Upper lobe of left lung (tissue), 6 donors: ENCODE measurements at places on chromosomes 13 and 19.

GRCh38 chr19:612941-613340, 20.4 kb downstream of the POLRMT start:
- peak; percentile 72 for DNase-seq

DNA sequence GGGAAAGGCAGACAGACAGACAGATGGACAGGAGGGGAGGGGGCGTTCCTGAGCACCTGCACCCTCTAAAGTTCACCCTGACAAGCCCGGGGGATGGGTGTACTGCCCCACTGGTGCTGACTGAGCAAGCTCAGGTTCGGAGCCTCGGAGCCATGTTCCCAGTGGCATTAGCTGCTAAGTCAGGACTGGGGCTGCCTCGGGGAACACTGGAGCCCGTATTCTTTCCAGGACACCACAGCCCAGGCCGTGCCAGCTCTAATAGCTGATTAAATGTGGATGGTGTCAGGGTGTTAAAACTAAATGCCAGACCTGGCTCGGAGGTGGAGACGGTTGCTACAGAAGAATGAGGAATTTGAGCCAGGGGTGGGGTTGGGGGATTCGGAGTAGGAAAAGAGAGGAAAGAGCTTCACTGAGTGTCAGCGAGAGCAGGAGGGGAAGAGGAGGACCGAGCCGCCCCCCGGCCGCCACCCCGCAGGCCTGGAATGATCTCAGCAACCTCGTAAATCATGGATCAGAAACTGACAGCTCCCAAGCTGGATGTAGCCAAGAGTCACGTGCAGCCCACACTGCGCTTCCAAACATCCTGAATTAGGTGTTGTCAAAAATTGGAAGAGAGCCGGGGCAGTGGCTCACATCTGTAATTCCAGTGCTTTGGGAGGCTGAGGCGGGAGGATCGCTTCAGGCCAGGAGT, 10.4 kb downstream of the MAP2K2 start:
- DNase-seq, result no peak

- no peak for DNase-seq
Observed at GRCh38 chr13:48043789-48044503, 6.4 kb downstream of the NUDT15 start.

DNA sequence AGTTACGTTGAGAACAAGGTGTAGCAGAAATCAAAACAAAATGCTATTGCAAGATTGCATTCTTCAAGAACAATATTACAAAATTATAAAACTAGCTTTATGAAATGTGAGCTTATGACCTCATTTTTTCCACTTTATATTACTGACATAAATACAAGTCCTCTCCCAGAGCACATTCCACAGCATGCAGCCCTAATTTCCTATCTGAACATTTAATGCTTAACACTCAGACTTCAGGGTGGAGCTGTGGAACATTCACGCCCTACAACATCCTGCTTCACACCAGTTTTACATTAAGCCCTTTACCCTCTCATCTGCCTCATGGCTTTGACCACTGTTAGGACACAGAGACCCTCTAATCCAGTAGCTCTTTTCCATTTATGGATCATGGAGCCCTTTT, 65.5 kb downstream of the EPSTI1 start:
- DNase-seq, result no peak

- DNase-seq, result peak; percentile 87
Observed at GRCh38 chr19:18194554-18195238, 1.7 kb downstream of the MPV17L2 start.

GRCh38 chr13:21445759-21446158, 13.3 kb downstream of the ZDHHC20 start:
- no peak for DNase-seq

DNA sequence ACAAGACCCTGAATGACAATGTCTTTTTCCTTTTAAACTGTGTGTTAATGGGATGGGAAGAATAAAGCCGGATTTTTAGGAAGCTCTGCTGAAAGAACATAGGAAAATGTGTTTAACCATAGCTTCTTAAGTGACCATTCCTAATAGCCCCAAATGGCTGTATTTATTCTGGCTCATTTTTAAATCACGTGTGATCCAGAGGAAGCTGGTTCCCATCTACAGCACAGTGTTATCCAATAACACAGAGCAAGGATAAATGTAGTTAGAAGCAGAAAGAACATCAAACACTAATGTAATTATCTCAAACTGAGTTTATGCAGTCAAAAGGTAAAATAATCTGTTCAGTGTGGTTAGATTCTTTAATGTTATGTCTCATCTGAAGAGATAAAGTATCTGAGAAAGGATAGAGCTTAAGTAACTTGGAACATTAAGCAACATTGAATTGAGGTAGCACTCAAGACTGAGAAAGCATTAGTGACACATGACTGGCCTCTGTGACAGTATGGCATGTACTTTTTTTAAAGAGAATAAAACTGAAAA, 853.3 kb downstream of the GPC5 start:
- no peak for DNase-seq

DNA sequence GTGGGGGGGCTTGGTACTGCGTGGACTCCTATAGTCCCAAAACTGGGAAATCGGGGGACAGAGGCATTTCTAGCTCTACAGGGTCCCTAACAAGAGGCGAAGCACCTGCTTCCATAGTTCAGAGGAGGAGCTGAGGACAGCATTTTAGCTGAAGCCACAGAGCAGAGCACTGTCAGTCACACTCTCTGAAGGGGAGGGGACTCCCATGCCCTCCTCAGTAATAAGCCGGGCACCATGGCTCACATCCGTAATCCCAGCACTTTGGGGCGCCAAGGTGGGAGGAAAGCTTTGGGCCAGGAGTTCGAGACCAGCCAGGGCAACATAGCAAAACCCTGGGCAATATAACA, 3.8 kb downstream of the NPAS1 start:
- no peak for DNase-seq

DNA sequence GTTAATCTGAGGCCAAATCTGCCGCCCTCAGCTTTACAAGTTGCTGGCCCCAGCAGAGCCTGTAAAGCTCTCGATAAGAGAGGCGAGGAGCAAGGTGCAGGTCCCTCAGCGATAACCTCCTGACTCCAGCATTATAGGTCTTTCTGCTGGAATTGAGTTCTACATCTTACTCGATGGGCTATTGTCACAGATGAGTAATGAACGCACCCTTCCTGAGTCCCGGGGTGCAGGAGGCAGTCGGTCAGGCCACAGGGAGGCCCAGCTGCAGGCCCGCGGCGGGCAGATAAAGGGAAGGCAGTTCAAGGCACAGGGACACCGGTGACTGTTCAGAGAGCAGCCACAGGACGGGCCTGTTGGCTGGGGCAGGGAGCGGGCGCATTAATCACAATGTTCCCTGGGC, 157.6 kb upstream of the OBI1 start:
- DNase-seq, result no peak

GRCh38 chr13:35994131-35994966, 136.8 kb downstream of the DCLK1 start:
- DNase-seq, result no peak

- no peak for DNase-seq
Observed at GRCh38 chr13:110937511-110938285, 22.8 kb upstream of the ANKRD10 start.

DNA sequence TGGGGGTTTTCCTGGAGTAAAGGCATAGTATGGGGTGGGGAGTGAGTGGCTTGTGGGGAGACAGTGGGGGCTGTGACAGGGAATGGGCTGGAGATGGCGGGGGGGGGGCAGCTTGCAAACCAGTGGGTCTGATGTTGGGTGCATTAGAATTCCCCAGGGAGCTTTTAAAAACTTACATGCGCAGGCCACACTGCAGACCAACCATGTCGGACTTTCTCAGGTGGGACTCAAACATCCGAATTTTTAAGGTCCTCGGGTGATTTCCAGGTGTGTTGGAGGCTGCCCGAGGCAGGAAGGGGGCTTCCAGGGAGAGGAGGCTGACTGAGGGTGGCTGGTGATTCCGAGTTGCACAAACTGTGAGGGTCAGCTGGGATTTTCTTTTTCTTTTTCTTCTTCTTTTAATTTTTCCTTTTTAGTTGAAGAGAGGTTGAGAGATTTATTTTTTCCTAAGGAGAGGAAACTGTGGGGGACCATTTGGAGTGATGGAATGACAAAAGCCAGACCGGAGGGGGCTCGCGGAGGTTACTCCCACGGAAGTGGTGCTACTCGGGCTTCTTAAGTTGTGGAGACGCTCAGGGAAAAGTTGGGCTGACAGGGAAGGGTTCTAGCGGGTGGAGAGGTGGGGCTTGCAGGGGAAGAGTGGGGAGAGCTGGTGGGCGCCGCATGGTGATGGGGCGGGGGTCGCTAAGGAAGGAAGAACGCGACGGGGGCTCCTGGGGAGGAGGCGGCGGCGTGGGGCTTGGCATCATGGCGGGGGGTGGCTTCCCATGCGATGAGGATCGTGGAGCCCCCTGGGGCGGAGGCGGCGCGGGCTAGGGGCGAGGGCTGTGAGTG, 997 bp upstream of the CACNG8 start:
- peak; percentile 70 for DNase-seq

DNA sequence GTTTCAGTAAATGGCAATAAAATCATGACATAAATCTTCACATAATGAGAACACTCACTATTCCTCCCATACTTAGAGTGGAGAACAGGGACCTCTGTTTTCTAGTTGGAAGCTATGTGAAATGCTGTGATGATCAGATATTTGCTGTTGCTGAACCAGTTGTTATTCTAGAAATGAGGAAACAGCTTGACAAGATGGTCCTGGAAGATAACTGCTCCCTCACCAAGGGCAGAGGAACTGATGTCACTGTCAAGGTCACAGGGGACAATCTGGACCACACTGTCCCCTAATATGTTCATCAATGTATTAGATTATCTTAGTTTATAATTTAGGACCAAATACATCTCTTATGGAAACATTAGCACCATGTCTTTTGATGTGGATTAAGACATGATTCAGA, 1173.3 kb downstream of the PCDH17 start:
- DNase-seq, result no peak

DNA sequence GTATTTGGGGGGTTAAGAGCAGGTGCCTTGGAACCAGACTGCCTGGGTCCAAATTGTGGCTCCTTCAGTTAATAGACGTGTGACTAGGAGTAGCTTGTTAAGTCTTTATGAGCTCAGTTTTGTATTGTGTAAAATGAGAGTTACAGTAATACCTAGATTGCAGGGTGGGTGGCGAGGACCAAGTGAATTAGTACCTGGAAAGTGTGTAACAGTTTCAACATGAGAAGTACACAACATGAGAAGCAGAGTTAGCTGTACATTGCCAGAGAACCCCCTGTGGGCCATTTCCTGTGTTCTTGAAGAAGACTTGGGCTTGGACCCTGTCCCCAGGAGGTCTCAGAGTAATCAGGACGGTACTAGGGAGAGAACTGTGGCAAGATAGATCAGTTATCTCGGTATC, 36.8 kb downstream of the PPP2R1A start:
- DNase-seq, result no peak

- no peak for DNase-seq
Observed at GRCh38 chr13:79660361-79660760, 179.4 kb downstream of the NDFIP2 start.

DNA sequence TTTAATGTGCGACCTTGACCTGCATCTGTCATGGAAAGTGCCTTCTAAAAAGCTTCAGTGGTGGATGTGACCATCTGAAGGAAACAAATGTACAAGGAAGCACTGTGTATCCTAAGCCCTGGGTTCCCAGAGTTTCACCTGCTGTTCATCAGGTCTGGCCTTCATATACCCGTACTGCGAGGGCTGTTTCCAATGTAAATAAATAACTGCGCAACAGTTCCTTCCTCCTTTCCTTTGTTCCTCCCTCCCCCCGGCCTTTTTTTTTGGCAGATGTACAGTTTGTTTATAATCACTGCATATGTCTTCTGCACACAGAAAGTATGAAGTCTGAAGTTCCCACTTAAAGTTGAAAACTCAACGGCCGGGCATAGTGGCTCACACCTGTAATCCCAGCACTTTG, 5.2 kb downstream of the FAAP24 start:
- DNase-seq, result no peak

GRCh38 chr19:35650581-35650980, 2.5 kb downstream of the COX6B1 start:
- no peak for DNase-seq

GRCh38 chr13:98487016-98487415, 89.9 kb downstream of the STK24 start:
- DNase-seq, result no peak

- DNase-seq, result no peak
Observed at GRCh38 chr19:5575590-5575989, 7.8 kb upstream of the TINCR start.

DNA sequence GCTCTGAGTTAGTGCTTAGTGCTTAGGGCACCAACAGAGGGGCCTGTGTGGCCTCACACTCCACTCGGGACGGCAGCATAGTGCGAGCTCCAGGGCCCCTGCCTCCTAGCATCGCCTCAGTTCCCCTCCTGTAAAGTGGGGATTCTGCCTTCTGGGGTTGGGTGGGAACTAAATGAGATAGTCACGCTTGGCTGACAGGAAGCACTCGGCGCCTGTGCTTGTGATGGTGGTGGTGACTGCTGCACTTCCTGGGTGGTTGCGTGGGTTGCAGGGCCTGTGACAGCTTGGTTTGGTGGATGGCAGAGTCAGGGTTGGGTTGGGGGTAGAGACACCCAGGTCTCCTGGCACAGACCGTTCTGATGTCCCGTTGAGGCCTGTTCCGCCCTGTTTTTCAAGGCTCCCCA, 7.7 kb downstream of the PLEKHF1 start:
- DNase-seq, result no peak

- no peak for DNase-seq
Observed at GRCh38 chr19:14112809-14113385, 4.7 kb downstream of the PRKACA start.

- peak; percentile 77 for DNase-seq
Observed at GRCh38 chr19:35495107-35496064, 5.1 kb upstream of the KRTDAP start.

- no peak for DNase-seq
Observed at GRCh38 chr19:28710278-28710677, 502.7 kb downstream of the UQCRFS1 start.

DNA sequence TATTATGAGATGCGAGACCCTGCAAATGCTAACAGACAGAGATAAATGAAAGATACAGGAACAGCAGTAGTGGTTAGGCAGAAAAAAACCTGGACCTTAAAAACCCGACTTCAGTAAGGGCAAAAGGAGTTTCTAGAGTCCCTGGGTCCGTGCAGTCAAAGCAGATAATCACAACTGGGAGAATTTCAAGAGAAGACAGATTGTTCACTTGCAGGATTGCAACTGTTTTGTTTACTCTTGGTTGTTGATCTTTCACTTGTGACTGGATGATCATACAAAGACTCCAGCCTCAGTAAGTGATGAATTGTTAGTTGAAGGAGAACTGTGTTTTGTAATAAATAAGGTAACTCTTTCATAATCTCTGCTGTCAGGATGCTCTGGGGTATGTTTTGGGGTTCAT, 135.1 kb downstream of the GPC6 start:
- DNase-seq, result no peak

DNA sequence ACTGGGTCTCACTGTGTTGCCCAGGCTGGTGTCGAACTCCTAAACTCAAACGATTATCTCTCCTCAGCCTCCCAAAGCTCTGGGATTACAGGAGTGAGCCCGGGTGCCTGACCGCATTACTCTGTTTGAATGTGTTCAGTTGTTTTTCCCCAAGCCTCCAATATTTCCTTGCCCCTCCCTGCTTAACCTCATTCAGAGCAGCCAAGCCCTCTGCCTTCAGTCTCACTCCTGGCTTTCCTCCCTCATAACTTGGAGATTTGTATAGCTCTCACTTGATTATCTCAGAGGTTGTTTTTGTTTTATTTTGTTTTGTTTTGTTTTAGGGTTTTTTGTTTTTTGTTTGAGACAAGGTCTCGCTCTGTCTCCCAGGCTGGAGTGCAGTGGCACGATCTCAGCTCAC, 11.4 kb downstream of the EPHX3 start:
- no peak for DNase-seq
